Cardiac fibroblast (primary cell): ENCODE measurements at places on chromosomes 11 and 22.

DNA sequence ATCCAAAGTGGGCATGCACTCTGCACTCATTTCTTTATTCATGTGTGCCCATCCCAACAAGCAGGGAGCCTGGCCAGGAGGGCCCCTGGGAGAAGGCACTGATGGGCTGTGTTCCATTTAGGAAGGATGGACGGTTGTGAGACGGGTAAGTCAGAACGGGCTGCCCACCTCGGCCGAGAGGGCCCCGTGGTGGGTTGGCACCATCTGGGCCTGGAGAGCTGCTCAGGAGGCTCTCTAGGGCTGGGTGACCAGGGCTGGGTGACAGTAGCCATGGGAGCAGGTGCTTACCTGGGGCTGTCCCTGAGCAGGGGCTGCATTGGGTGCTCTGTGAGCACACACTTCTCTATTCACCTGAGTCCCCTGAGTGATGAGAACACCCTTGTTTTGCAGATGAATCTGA, 129.3 kb upstream of the B3GAT1 start:
- DNase-seq = no peak

- no peak for DNase-seq
Observed at GRCh38 chr11:35810045-35810645, 133.7 kb upstream of the LDLRAD3 start.

DNA sequence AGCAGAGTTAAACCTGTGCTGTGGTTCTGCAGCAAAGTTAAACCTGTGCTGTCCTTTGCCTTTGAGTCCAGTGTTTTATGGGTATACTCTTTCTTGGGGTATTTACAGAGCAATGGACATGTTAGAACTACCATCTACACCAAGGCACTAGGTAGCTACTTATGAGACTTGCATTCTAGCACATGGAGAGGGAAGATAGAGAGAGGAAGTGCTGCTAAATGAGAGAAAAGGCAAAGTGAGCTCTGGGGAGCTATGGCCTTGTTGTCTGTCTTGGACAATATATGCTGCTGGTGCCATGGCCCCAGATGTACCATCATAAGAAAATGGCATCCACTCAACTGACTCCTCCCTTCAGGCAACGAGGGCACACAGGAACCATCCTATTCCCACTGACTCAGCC, 91.5 kb downstream of the SLC1A2 start:
- DNase-seq = no peak

GRCh38 chr22:41000941-41001721, 50.0 kb downstream of the RBX1 start:
- no peak for DNase-seq

DNA sequence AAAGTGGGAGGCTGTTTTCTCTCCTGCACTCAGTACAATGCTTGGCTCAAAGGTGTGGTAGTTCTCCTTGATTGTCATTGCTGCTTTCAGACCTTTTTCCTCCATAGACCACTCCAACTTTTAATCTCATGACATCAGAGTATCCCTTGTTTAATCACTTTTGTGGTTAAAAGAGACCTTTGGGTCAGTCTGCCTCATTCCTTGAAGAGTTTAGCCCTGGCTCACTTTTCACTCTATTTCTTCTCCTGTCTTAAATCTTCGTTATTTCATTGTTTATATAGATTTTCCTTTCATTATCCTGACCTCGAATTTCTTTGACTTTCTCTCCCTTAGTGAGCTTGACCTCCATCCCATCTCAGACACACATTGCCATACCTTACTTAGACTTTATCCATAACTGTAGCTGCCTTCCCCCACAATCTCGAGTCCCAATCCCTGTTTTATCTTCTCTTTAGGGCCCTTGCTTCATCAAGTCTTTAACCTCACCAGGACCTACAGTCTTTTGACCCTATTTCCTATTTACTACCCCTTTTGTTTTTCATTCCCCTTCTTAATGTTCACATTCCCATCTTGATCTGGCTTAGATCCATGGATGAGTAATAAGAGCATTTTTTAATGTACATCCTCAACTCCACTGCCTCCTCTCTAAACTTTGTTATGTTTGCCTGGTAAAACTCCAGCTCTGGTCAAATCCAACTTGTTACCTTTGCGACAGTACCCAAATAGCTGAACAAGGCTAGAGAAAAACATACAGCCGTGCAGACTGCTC, 9.5 kb downstream of the ATXN10 start:
- peak; percentile 59 for DNase-seq

DNA sequence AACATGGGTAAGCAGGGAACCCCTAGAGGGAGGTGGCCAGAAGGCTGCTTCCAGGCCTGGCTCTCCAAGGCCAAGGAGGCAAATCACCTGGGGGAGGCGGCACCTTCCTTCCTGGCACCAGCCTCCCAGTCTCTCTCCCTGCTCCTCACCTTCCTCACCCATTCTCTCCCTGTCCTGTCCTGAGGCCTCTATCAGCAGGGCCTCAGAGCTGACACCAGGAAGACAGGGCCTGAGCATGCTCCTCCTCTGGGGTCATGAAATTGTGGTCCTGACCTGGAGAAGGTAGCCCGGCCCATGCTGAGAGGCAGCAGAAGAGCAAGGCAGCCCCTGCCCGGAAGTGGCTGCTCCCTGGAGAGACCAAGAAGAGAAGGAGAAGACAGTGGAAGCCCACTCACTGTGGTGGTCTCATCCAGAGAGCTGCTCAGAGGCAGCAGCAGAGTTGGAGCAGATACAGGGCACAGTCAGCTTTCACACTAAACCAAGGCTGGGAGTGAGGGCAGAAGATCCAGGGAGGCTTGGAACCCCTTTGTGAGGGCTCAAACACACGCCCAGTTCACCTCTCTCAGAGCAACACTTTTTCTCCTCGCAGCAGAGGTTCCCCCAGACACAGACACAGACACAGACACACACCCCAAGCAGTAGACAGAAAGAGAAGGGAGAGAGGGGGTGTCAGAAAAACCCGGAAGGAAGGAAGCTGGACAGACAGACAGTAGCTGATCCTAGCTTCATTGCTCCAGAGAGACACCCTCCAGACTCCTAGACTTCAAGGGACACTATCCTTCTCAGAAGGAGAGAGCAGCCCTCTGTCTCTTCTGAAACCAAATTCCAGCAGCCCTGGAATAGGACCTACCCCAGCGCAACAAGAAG, 1.8 kb downstream of the BCL9L start:
- no peak for DNase-seq

DNA sequence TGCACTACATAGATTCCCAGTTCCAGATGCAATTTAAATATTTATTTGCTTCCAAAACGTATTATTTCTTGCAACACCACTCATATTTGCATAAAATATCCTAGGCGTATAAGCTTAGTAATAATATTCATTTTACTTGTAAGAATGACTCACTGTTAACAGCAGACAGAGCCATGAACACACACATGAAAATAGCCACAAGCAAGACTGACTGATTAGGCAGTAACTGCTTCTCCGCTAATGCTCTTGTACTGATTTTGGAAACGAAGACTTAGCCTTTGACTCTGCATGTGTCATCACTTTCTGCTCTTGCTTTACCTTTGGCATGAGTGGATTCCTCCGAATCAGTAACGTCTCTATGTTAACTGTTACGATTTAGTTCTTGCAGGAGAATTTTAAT, 6.0 kb downstream of the OR10Q1 start:
- DNase-seq = peak; percentile 45

DNA sequence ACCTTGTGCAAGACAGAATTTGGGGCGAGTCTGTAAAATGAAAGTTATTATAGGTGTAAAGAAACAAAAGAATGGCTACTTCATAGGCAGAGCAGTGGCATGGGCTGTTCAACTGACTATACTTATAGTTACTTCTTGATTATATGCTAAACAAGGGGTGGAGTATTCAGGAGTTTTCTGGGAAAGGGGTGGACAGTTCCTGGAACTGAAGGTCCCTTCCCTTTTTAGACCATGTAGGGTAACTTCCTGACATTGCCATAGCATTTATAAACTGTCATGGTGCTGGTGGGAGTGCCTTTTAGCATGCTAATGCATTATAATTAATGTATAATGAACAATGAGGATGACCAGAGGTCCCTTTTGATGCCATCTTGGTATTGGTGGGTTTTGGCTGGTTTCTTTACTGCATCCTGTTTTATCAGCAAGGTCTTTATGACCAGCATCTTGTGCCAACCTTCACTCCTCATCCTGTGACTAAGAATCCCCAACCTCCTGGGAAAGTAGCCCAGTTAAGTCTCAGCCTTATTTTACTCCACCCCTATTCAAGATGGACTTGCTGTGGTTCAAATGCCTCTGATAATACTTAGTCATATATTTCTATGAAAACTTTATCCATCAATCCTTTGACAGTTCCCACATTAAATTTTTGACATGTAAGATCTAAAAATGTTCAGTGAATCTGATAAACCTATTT, 118.6 kb downstream of the ARHGAP42 start:
- DNase-seq = no peak

DNA sequence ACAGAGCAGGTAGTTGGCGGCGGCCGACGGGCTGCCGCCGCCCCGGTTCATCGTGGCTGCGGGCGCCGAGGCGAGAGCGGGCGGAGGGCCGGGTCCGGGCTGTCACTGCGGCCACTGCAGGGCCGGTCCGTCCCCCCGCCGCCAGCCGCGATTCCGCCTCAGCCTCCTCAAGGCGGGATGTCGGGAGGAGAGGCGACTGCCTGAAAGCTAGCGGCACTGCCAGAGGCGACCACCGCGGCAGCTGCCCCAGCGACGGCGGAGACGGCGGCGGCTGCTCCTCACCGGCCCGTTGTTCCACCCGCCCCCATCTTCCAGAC, 234 bp downstream of the SESN3 start:
- DNase-seq = no peak

- DNase-seq = no peak
Observed at GRCh38 chr22:37230673-37231405, 13.2 kb downstream of the RAC2 start.

GRCh38 chr11:122663764-122664163, 8.2 kb downstream of the UBASH3B start:
- no peak for DNase-seq

GRCh38 chr11:123681030-123681429, 26.6 kb upstream of the SCN3B start:
- no peak for DNase-seq

- no peak for DNase-seq
Observed at GRCh38 chr11:130608287-130608686, 159.8 kb downstream of the ADAMTS15 start.

GRCh38 chr11:14460147-14460546, 39.5 kb downstream of the COPB1 start:
- no peak for DNase-seq

- DNase-seq = no peak
Observed at GRCh38 chr11:28521075-28521474, 412.9 kb downstream of the METTL15 start.

DNA sequence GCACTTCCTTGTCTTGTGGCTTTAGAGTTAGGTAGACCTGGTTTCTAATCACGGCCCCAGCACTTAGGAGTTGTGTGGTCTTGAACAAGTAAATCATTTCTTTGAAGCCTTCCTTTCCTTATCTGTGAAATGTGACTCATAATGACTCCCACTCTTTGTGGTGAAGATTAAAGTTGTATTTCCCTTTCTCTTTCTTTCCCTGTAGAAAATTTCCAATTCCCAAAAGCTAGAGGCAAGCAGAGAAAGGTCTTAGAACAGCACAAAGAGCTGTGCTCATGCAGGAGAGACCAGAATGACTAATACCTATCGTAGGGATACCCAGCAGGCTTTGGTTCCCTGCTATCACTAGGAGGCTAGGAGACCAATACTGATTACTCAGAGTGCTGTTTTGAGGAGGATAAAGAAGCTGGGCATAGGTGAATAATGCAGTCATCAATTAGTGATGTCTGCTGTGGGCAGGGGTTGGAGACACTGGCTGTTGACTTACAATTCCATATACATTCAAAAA, 270.7 kb upstream of the SYN3 start:
- peak; percentile 51 for DNase-seq

GRCh38 chr11:112216561-112217105, 9.6 kb upstream of the PTS start:
- DNase-seq = no peak

DNA sequence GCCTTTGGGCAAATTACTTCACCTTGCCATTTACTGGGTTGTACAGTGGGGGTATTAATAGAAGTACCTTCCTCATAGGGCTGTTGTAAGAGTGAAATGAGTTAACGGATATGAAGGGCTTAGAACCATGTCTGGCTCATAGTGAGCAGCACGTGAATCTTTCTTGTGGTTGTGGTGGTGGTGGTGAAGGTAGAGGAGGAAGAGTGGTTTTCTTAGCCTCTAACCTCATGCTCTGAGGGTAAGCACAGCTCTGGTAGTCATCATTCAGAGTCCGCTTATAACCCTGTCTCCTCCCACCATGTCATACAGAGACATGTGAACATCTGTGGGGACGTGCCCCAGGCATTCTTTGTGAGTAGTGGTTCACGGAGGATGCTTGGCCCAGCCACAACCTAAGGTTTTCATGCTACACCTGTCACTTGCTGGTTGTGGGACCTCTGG, 43.6 kb downstream of the TEAD1 start:
- DNase-seq = no peak

GRCh38 chr11:3104051-3104714, 47.0 kb upstream of the CARS1 start:
- DNase-seq = no peak

DNA sequence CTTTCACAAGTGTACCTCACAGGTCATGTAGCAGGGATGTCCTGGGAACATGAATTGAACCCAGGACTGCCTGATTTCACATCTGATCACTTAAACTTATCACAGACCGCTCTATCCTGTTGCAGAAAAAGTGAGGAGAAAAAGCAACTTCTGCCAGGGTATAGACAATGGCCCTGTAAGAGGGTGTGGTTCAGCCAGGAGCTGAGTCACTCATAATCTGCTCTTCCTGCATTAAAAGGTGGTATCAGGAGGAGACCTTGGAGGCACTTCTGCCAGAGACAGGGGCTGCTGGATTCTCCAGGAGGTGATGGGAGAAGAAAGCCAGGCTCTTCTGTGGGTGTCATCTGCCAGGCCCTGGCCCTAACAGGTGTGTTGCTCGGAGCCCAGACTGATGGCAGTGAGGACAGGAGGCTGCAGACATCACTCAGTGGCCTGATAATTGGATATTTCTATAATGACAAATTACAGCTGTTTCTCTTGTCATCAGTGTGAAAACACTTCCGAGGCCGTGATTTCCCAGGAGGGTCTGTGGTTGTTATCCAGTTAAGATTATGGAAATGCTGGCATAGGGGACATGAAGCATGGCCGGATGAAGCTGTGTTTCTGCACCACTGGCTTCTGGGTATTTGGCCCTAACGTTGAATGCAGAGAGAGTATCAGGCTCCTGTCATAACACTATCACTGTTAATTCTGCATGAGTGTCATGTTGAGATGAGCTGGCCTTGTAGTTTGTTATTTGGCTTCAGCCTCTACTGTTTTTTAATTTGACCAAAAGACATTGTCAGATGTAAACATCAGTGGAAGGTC, 125.1 kb upstream of the ZBED5 start:
- DNase-seq = peak; percentile 6

DNA sequence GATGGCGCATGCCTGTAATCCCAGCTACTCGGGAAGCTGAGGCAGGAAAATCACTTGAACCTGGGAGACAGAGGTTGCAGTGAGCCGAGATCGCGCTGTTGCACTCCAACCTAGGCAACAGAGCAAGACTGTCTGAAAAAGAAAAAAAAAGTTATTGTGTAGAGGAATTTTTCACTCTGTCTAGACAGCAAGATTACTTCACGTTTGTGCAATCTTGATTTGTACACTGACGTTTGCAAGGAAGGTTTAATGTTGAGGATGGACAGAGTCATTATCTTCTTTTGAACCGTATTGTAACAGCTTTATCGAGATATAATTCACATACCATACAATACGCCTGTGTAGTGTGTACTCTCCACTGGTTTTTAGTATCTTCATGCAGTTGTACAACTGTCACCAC, 3.7 kb downstream of the CTTN start:
- DNase-seq = no peak
